ENCODE measurements at places on chromosomes 7 and 10. TPM values are rescaled to one million over a fixed set of nuclear protein-coding genes. Genes with fewer than 3 reads are reported as not detected.

Gene EPO
- total RNA-seq: not detected

Gene VIPR2
- 0.31 TPM for total RNA-seq

Gene WBP1L
- total RNA-seq: 16.0 TPM

Gene NT5C2
- total RNA-seq: 49.7 TPM

DNA sequence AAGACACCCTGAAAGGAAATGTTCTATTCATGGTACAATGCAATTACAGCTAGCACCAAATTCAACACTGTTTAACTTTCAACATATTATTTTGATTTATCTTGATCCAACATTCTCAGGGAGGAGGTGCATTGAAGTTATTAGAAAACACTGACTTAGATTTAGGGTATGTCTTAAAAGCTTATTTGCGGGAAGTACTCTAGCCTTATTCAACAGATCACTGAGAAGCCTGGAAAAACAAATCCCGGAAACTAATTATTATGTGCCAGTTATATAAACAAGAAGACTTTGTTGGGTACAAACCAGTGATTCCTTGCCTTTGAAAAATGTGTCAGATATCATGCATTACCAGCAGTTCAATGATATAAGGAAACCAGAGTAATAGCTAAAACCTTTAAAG lies 160.1 kb downstream of the CFTR start:
- DNase-seq: no peak

GRCh38 chr10:78944723-78945312 lies 123.9 kb upstream of the ZMIZ1 start:
- DNase-seq: no peak

DNA sequence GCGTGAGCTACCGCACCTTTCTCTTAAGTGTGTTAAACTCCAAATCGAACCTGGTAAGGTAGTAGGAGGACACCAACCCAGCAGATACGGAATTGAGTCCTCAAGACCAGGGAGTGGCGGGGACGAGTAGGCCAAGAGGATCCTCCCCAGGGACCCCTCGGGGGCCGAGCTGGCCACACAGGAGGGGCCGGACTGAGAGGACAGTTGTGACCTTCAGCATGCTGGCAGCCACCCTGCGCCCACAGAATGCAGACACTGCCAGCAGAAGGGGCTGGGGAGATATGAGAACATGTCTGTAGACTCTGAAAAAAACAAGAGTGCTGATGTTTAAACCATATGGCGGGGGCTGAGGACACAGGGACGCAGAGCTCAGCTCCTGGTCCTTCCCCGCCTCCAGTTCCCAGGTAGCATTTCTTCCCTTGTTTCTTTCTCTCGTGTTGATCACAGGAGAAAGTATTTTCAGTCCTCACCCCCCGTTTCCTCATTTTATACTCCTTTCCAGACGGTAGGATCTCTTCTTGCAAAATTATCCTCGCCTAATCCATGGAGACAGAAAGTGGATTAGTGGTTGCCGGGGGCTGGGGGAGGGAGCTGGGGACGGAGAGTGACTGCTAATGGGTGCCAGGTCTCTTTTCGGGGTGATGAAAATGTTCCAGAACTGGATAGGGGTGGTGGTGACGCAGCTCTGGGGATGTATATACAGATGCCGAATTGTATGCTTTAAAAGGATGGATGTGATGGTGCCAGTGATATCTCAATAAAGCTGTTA lies 11.5 kb upstream of the UNCX start:
- DNase-seq: no peak

DNA sequence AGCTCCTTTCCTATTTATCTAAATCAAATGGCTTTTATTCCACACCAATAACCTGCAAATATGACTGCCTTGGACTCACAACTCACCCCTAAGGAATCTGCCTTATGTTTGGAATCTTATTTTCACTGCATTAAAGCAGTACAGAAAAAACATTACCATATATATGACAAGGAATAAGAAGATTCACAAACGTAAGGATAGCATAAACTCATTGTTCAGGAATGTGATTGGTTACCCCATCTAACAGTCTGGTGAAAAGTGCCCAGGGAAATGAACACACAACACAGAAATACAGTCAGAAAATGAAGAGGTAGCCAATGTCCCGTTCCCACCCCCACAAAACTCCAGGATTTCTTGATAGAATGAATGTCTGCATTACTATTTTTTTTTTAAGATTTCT lies 2.0 kb downstream of the PPP3CB start:
- no peak for DNase-seq

Measured in CD8-positive, alpha-beta memory T cell (primary cell).